Activated CD8-positive, alpha-beta T cell treated with anti-CD3 and anti-CD28 coated beads, Interleukin-2, amount 10 ng/mL, durations not matched to agents 7 days and 5 days (primary cell): ENCODE measurements at places on chromosomes 3 and 15. TPM values are rescaled to one million over a fixed set of nuclear protein-coding genes. Genes with fewer than 3 reads are reported as not detected.
A peak's percentile ranks its signal among the peaks of the same experiment; 100 is the strongest.

LSAMP gene
- not detected for total RNA-seq

CAPN7 gene
- total RNA-seq, result 28.3 TPM

EFHB gene
- total RNA-seq, result not detected

KBTBD8 gene
- total RNA-seq, result 10.8 TPM

DPH6 gene
- total RNA-seq, result 10.0 TPM

P2RY13 gene
- total RNA-seq, result not detected

DOCK3 gene
- 3.2 TPM for total RNA-seq

GRCh38 chr15:73389971-73390544 is 21.3 kb upstream of the HCN4 start:
- peaks cover 8% of the 10 kb centered on the region for H3K27me3 ChIP-seq
- no peak overlapping the region for H3K27ac ChIP-seq

DNA sequence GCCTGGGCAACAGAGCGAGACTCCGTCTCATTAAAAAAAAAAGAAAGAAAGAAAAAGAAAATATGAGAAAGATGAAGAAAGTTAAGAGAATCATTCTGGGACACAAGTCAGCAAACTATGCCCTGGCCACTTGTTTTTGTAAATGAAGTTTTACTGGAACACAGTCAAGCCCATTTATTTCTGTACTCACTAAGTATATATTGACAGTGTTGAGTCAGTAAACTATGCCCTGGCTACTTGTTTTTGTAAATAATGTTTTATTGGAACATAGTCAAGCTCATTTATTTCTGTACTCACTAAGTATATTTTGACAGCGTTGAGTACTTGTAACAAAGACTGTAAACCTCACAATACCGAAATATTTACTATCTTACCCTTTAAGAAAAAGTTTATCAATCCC is 42.2 kb upstream of the SIN3A start:
- H3K27me3 ChIP-seq, result no peaks in the 10 kb centered on the region
- no peak overlapping the region for H3K27ac ChIP-seq
- H3K4me1 ChIP-seq, result no peaks in the 10 kb centered on the region
- no peak for DNase-seq

DNA sequence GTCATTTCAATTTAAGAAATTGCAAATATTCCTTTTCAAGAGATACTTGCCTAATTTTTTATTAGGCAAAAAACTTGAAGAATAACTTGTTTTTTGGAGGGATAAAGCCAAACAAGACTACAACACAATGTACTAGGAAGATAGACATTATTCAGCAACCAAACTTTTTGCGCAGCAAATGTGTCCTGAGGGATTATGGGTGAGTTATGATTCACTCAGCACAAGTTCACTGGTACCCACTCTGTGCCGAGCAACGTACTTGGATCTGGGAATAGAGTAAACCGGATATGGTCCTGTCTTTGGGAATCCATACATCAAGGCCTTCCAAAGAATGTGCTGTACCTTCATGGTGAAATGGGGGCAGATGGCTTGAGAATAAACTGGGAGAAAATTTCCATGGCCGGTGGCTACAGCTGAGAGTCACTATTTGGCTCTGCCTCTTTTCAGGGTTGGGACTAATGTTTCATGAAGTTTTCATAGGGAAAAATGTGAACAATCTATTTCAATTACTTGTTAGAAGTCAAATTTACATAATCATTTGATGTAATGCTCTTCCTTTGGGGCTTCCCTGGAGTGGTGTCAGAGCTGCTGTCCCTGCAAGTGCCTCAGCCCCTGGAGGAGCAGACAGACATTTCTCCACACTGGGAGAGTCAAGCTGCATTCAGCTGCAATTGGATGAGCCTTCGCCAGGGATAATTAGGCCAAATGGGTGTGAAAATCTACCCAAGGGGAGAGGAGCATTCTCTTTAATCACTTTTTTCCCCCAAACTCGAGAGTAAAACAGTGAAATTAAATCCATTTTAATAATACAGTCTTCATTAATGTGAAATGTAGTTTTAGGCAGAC is 315.2 kb downstream of the CLSTN2 start:
- no peak for DNase-seq
- H3K27me3 ChIP-seq, result no peaks in the 10 kb centered on the region
- no peak overlapping the region for H3K4me3 ChIP-seq
- H3K36me3 ChIP-seq, result no peaks in the 10 kb centered on the region
- no peaks in the 10 kb centered on the region for H3K4me1 ChIP-seq

- no peaks in the 10 kb centered on the region for H3K27me3 ChIP-seq
- H3K4me3 ChIP-seq, result no peak overlapping the region
- DNase-seq, result no peak
- H3K27ac ChIP-seq, result no peak overlapping the region
These were observed 153.8 kb downstream of the IGF1R start for GRCh38 chr15:98802187-98802586.

GRCh38 chr3:168251371-168251770 is 155.6 kb upstream of the GOLIM4 start:
- no peaks in the 10 kb centered on the region for H3K36me3 ChIP-seq
- H3K4me3 ChIP-seq, result no peak overlapping the region
- DNase-seq, result no peak
- peaks cover 45% of the 10 kb centered on the region for H3K27me3 ChIP-seq
- peaks cover 16% of the 10 kb centered on the region for H3K4me1 ChIP-seq

- no peaks in the 10 kb centered on the region for H3K4me1 ChIP-seq
- DNase-seq, result no peak
- H3K27me3 ChIP-seq, result no peaks in the 10 kb centered on the region
- no peaks in the 10 kb centered on the region for H3K36me3 ChIP-seq
These were observed 57.5 kb downstream of the ZPLD1 start for GRCh38 chr3:102492300-102492699.

DNA sequence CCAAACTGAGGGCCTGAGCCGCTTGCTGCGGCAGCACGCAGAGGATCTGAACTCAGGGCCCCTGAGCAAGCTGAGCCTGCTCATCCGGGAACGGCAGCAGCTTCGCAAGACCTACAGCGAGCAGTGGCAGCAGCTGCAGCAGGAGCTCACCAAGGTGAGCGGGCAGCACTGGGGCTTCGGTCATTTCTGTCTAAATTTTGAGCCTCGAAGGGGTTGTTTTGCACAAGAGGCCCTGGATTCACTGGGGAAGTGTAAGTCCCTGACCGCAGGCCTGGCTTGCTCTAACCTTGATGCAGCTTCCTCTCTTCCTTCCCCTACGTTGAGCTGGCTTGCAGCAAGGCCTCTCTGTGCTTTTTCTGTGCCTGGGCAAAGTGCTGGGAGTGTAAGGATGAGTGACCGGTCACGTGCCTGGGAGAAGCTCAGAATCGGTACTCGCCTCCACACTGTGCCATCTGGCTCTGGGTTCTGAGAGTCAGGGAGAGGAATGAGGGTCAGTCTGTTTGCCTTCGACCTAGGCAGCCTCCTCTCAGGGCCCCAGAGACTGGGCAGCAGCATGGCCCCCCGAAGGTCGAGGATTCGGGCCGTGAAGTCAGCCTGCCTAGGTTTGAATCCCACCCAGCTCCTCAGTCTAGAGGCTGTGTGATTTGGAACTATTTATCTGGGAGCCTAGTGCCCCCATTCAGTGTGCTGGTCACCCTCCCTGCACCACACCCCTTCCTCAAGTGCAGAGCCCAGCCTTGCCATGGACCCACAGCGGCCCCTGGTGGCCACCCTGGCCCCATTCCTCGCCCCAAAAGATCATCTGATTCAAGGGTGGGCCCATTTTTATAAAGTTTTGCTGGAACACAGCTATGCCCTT is 1.4 kb downstream of the FES start:
- H3K27me3 ChIP-seq, result no peaks in the 10 kb centered on the region
- H3K4me3 ChIP-seq, result peak overlapping the region; percentile 52
- peak; percentile 86 for DNase-seq
- peaks cover 42% of the 10 kb centered on the region for H3K4me1 ChIP-seq

DNA sequence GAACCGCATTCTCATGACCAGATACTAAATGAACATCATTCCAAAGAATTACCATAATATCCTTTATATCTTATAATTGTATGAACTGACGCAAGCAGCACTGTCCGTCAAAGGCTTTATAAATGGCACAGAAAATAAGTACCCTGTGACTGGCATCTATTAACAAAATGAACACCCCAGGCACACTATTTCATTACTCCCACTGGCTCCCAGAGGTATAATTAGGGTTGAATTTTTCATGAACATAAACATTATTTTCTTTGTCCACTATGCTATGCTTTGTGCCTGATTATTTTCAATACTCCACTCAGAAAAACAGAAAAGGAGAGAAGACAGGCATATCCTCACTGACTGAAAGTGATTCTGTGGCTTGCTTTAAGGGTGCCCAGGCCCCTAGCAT is 71.1 kb downstream of the LYZL4 start:
- no peak overlapping the region for H3K4me3 ChIP-seq
- peaks cover 15% of the 10 kb centered on the region for H3K27me3 ChIP-seq
- H3K36me3 ChIP-seq, result no peaks in the 10 kb centered on the region
- no peaks in the 10 kb centered on the region for H3K4me1 ChIP-seq
- no peak for DNase-seq

- no peak overlapping the region for H3K27ac ChIP-seq
- DNase-seq, result no peak
- H3K36me3 ChIP-seq, result no peaks in the 10 kb centered on the region
- no peak overlapping the region for H3K4me3 ChIP-seq
- H3K4me1 ChIP-seq, result peaks cover 17% of the 10 kb centered on the region
These were observed 123.6 kb upstream of the DPH6 start for GRCh38 chr15:35669432-35670045.

- H3K27ac ChIP-seq, result peak within 1 kb of the TSS; percentile 40
- H3K36me3 ChIP-seq, result no peaks in the 10 kb centered on the region
- peak within 1 kb of the TSS; percentile 82 for H3K4me3 ChIP-seq
- peak; percentile 92 for DNase-seq
These were observed at the start of gene SRGAP3 for GRCh38 chr3:9249273-9250192. Gene SRGAP3 (minus strand): TSS chr3:9249646. CDS start chr3:9248951, 695 bp downstream.

DNA sequence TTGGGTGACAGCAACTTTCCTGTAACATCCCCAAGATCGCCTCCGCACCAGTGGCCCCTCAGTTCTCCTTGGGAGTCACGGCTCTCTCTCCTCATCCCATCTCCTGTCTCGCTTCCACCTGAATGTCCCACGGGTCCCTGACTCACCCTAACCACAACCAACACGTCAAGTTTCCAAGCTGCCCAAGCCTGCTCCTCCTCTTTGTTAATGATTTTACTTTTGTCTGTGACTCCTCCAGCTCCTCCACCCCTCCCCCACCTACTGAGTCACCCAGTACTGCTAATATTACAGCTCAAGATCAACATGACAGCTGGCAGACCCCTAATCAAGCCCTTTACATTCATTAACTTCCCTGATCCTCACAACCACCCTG is 39.3 kb downstream of the BDH1 start:
- H3K36me3 ChIP-seq, result peaks cover 78% of the 10 kb centered on the region
- H3K27ac ChIP-seq, result peak overlapping the region; percentile 71
- H3K27me3 ChIP-seq, result no peaks in the 10 kb centered on the region
- H3K4me3 ChIP-seq, result no peak overlapping the region

DNA sequence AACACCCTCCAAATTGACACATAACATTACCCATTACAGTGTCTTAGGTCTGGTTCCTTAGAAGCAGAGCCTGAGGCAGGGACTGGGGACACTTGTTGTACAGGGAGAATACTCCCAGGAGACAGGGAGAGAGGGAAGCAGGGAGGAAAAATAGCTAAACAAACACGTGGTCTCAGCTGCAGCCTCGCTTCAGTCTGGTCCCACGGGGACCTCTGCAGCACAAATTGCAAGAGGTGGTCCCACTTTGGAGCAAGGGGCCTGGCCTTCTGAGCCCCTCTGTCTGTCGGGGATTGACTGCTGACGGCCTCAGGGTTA is 25.0 kb upstream of the PLA2G4D start:
- no peaks in the 10 kb centered on the region for H3K36me3 ChIP-seq
- H3K27ac ChIP-seq, result no peak overlapping the region
- H3K27me3 ChIP-seq, result peaks cover 24% of the 10 kb centered on the region
- DNase-seq, result no peak

GRCh38 chr3:148319960-148320359 is 377.7 kb upstream of the AGTR1 start:
- H3K4me3 ChIP-seq, result no peak overlapping the region
- no peak overlapping the region for H3K27ac ChIP-seq
- H3K27me3 ChIP-seq, result no peaks in the 10 kb centered on the region
- DNase-seq, result no peak
- H3K36me3 ChIP-seq, result no peaks in the 10 kb centered on the region

DNA sequence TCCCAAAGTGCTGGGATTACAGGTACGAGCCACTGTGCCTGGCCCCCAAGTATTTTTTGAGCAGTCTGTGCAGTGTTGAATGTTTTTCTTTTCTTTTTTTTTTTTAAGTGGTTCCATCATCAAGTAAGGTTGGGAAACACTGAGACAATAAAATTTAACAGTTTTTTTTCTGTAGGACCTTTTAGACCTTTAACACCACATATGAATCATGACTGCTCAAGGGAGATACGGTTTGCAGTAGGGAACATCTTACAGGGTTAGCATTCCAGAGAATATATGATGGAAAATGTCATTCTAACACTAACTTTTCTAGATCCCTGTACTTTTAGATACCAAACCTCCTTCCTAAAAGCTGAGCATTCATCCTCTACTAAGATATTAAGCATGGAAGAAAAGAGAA is 41.7 kb downstream of the SNX4 start:
- no peak overlapping the region for H3K4me3 ChIP-seq
- H3K4me1 ChIP-seq, result no peaks in the 10 kb centered on the region
- no peak overlapping the region for H3K27ac ChIP-seq

DNA sequence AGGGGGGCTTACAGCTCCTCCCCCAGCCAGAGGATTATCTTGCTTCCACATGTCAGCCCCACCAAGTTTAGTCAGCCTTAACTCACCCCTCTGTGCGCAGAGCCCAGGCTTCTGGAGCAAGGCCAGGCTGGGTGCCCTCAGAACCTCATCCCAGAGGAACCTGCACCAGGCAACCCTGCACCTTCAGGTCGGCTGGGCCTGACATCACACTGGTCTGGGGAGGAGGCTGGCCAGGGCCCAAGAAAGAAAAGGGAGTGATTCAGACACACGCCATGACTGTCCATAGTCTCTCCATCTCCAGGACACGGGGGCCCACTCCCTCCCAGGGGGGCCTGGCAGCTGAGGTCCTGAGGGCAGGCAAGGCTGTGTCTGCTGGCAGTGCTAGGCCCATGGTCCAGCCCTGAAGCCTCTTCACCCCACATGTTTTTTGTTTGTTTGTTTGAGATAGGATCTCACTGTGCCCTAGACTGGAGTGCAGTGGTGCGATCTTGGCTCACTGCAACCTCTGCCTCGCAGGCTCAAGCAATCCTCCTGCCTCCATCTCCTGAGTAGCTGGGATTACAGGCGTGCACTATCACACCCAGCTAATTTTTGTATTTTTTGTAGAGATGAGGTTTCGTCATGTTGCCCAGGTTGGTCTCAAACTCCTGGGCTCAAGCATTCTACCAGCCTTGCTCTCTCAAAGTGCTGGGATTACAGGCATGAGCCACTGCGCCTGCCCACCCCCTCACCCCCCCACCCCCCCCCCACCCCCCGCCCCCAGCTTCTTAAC is 11.1 kb downstream of the TNK2 start:
- peaks cover 74% of the 10 kb centered on the region for H3K4me1 ChIP-seq
- H3K27me3 ChIP-seq, result no peaks in the 10 kb centered on the region
- H3K27ac ChIP-seq, result peak overlapping the region; percentile 93
- peaks cover 13% of the 10 kb centered on the region for H3K36me3 ChIP-seq
- peak overlapping the region; percentile 87 for H3K4me3 ChIP-seq

DNA sequence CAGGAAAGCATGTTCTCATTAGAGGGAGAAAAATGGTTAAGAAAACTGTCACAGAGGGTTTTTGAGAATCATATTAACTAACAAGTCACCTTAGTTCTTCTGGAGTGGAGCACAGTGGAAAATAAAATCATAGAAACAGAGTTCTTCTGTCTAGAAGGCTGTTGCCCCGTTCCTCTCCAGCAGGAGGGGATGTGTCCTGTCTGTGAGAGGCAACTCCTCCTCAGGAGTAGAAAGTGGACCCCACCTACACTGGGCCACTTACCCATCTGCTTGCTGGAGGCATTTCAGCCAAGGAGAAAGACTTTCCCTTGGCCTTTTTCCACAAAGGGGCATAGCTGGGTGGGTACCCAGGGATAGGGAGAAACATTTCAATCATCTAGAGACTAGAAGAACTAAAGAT is 106.6 kb downstream of the SSR3 start:
- H3K4me3 ChIP-seq, result no peak overlapping the region
- peaks cover 30% of the 10 kb centered on the region for H3K27me3 ChIP-seq
- H3K36me3 ChIP-seq, result no peaks in the 10 kb centered on the region
- DNase-seq, result peak; percentile 51
- no peak overlapping the region for H3K27ac ChIP-seq
